ENCODE measurements at places on chromosomes 12 and 14.
A peak's percentile ranks its signal among the peaks of the same experiment; 100 is the strongest.

- no peak for DNase-seq
These were observed 1.0 kb downstream of the SMARCD1 start for GRCh38 chr12:50086148-50086547.

DNA sequence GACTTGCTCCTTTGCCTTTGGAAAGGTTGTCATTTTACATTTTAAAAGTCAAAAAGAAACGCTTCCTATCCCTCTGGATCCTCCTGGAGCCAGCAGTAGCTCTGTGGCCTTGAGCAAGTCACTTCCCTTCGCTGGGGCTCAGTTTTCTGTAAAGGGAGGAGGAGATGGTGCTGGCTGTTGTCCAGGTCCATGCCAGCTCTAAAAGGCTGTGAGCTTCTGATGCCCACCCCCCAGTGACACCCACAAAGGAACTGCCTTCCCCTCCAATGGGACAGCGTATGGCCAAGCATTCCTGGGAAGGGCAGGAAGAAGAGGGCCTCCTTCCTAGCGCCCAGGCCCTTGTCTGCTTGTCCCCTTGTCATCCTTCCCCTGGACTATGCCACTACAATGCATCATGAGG is 81.5 kb downstream of the NTF3 start:
- DNase-seq, result no peak

- DNase-seq, result peak; percentile 76
These were observed 195.8 kb downstream of the FOXN3 start for GRCh38 chr14:89221109-89221810.

- DNase-seq, result no peak
These were observed 13.3 kb downstream of the FAM181A start for GRCh38 chr14:93940437-93940836.

- no peak for DNase-seq
These were observed 145.8 kb downstream of the SLC8A3 start for GRCh38 chr14:70043001-70043400.

All from AG10803 (cell line).